DMS 273 treated with DMSO at 0.1 percent for 48 hours (cell line): ENCODE measurements at places on chromosomes 5 and 9.

- DNase-seq: peak; percentile 46
These were observed 55.6 kb upstream of the COL5A1 start for GRCh38 chr9:134585746-134586706.

- DNase-seq: no peak
These were observed 94.9 kb downstream of the RAD23B start for GRCh38 chr9:107378006-107378405.

- no peak for DNase-seq
These were observed 68.3 kb downstream of the WNK2 start for GRCh38 chr9:93252116-93252780.

GRCh38 chr9:30765318-30765717, 1619.1 kb upstream of the ACO1 start:
- DNase-seq: no peak

- peak; percentile 87 for DNase-seq
These were observed 50.7 kb downstream of the TRIP13 start for GRCh38 chr5:943201-943917.

GRCh38 chr5:86861512-86861911, 243.8 kb downstream of the COX7C start:
- no peak for DNase-seq

DNA sequence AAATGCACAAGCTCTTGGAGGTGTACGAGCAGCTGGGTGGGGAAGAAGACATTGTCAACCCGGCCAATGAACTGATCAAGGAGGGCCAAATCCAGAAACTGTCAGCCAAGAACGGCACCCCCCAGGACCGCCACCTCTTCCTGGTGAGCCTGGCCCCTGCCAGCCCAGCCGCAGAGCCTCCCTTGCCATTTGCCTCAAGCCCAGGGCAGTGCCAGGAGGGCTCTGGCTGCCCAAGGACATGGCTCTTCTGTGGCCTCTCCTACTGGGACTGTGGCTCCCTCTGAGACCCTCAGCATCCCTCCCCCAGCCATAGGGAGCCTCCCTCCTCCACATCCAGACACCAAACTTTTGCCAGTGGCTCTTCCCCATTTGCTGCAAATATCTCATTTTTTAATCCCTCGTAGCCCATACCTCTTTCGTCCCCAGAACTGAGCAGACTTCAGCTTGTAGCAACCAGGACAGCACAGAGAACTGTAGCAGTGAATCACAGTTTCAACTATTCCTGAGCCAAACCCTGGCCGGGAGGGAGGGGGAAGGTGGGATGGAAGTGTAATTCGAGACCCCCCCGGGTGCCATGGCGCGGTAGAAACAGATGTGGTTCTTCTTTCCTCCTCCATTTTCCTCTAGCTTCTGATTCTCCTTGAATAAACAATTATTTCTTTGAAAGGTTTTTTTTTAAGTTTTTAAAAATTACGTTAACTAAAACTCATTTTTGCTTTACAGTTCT, 44.5 kb upstream of the SUSD3 start:
- no peak for DNase-seq

DNA sequence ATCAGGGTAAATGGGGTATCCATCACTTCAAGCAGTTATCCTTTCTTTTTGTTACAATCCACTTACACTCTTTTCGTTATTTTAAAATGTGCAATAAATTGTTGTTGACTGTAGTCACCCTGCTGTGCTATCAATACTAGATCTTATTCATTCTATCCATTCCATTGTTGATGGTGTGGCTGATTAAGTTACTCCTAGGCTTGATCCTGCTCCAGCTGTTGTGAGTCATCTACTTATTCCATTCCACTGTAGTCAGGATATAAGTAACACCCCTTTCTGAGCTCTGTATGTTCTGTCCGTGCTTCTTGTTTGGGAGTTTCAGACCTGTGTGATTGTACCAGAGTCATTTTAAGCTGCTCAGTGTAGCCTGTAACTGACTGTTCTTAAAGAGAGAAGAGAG, 122.5 kb upstream of the RUSC2 start:
- no peak for DNase-seq

DNA sequence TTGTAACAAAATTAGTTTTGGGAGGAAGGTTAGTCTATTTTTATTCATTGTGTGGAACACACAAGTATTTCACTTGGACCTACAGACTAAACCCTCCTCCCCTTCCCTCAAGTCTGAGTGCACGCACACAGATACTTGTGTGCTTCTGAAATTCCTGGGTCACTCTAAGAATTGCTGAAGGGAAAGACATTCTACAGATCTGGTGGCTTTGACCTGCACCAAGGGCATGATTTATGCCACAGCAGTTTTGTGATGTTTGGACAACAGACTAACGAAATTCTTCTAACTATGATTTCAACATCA, 150.5 kb downstream of the ARL15 start:
- DNase-seq: no peak

- no peak for DNase-seq
These were observed 100.5 kb upstream of the PRRC1 start for GRCh38 chr5:127416906-127417305.

GRCh38 chr5:32803656-32804055, 92.5 kb downstream of the NPR3 start:
- no peak for DNase-seq

DNA sequence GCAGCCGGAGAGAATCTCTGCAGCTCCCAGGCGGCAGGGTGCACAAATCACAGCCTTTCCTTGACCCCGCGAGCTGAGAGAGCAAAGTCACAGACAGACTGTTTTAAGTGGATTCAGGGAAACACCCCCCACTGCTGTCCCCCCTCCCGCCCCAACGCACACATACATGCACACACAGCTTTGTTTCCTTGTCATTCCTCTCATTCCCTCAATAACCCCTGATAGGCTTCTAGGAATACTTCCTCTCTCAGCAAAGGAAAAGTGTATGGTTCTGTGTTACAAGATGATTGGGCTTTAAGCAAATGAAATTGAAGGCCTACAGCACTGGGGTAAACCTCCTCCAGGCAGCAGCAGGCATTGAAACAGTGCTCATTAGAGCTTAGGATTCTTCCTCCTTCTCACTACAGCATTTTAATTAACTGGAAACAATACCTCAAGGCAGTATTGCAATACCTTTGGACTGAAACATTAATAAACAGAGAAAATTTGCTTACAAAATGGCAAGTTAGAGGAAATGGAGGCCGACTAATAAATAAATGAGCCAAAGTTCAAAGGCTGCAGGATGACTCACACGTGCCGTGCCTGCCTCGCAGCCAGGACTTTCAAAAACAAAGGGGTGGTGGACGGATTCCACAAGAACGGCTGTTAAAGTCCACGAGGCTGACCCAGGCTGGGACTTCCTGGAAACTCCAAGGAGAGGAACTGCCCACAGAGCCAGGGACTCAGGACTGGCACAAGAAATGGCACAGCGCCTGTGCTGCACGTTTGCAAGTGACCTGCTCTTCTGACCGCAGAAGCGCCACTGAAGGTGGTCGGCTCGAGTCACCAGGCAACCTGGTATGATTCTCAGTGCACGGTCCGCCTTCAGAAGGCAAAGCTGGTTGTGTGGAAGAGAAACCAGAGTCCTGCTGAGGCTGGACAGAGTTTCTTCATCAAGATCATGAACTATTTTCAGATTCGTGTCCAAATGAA, 236.2 kb downstream of the SYK start:
- no peak for DNase-seq

DNA sequence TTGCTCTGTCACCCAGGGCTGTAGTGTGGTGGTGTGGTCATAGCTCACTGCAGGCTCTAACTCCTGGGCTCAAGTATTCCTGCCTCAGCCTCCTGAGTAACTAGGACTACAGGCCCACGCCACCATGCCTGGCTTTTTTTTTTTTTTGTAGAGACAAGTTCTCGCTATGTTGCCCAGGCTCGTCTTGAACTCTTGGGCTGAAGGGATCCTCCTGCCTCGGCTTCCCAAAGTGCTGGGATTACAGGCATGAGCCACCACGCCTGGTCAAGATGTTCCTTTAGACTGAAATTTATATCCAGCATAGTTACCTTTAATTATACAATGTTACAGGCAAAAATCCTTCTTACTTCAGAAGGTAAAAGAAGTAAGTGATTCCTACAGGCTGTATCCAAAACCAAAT, 1.6 kb upstream of the DNAJC21 start:
- no peak for DNase-seq

GRCh38 chr9:125948887-125949596, 201.9 kb downstream of the PBX3 start:
- no peak for DNase-seq

DNA sequence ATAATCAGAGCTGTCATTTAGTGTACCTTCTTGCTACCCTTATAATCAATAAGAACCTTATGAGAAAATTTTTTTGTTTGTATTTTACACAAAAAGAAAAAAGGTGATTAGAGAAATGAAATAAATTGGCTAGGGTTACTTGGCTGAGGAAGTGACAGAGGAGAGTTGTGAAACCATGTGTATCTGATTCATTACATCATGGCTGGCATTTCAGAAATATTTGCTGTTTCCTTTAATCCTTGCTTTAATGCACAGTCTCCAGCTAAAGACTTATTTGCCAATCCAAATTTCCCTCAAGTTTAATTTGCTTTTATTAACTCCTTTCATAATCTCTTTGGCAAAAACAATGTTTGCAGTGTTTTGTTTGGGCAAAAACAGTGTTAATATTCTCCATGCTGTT, 543.1 kb downstream of the KIF4B start:
- DNase-seq: no peak

- DNase-seq: peak; percentile 93
These were observed 526.1 kb downstream of the TLR4 start for GRCh38 chr9:118230329-118230728.

- DNase-seq: no peak
These were observed 422.6 kb downstream of the EFNA5 start for GRCh38 chr5:107248066-107248695.

DNA sequence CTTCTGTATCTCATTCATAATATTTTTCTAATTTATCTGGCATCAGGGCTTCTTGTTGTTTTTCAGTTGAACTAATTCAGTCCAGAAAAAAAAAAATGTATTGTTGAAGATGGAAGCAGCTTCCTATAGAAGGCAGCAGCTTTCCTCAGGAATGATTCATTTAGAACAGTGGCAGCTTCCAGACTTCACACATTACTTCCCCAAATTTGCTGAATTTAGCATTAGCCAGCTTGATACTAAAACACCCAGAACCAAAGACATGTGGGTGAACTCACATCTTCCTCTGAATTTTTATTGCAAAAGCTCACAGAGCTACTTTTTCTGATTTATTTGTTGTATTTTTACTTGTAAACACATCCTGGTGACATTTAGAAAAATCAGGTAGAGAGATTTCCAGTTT, 53.8 kb downstream of the HCN1 start:
- no peak for DNase-seq

DNA sequence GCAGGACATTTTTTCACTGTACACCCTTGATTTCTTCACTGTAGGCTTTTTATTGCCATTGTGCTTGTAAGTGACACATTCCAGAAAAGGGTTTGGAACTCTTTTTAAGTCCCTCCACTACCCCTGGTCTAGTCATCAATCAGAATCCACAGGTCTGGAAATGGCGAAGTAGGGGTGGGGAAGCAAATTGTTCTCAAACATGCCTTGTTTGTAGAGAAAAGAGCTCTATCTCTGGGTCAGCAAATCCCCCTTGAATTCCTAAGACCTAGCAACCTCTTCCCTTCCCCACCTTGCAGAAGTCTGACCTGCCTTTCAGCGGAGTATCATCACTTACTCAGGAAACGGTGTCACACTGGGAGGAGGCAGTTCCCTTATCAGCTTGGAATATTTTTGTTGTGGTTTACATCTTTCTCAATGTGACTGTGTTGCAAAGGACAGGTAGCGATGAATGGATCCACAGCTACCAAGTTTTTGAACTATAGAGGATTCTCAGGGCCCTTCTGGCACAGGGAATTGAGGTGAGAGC, 3.2 kb downstream of the SH3RF2 start:
- no peak for DNase-seq

- DNase-seq: peak; percentile 26
These were observed 58.9 kb downstream of the NREP start for GRCh38 chr5:111697881-111698757.

DNA sequence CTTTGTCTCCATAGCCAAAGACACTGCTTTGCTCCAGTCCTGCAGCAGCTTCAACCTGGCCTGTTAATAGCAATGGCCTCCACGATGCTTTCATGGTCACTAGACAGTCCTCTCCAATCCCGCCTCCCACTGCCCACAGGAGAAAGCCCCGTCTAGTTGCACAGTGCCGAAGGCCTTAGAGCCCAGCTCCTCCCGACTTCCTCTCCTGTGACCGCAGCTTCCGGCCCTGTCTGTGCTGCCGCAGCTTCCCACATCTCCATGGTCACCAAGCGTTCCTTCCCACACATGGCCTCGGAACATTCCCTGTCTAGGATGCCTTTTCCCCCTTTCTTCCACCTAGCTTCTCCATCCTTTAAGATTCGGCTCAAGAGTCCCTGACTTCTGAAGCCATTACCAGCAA, 23.4 kb downstream of the PCA3 start:
- DNase-seq: no peak

GRCh38 chr5:36239370-36240293, 2.1 kb downstream of the NADK2 start:
- no peak for DNase-seq

GRCh38 chr9:15374825-15375224, 47.9 kb upstream of the SNAPC3 start:
- no peak for DNase-seq

- no peak for DNase-seq
These were observed 376.6 kb downstream of the SPOCK1 start for GRCh38 chr5:137122558-137122957.

DNA sequence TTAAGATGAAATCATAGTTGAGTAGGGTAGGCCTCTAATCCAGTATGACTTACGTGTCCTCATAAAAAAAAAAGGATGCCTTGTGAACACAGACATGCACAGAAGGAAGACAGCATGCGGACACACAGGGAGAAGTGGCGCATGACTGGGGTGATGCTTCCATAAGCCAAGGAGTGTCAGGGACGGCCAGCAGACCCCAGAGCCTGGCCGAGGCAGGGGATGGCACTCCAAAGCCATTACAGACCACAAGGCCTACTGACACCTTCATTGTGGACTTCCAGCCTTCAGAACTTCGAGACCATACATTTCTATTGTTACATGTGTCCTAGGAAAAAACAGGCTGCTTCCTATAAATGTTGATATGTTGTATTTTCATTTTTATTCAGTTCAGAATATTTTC, 19.9 kb downstream of the EHMT1 start:
- no peak for DNase-seq

DNA sequence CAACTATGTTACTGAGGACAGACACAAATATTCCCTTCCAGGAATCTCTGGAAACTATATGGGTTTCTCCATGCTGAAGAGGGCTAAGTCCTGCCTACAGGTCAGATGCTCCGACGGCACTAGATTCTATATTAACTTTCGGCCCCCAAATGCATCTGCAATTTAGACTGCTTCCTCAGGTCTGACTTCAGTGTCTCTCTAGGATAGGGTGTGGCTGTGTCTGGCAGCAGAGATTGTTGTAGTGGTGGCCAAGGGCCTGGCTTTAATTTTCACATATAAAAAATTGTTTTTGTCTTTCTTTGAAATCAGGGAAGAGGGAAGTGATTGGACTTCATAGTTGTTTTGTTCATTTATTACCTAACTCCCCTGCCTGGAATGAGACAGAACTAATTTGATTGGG, 101.8 kb downstream of the PJA2 start:
- no peak for DNase-seq

- no peak for DNase-seq
These were observed 1.3 kb downstream of the NR2F1-AS1 start for GRCh38 chr5:93579692-93580062.
